ENCODE measurements at places on chromosomes 12 and 14. TPM values are rescaled to one million over a fixed set of nuclear protein-coding genes. Genes with fewer than 3 reads are reported as not detected.

DNA sequence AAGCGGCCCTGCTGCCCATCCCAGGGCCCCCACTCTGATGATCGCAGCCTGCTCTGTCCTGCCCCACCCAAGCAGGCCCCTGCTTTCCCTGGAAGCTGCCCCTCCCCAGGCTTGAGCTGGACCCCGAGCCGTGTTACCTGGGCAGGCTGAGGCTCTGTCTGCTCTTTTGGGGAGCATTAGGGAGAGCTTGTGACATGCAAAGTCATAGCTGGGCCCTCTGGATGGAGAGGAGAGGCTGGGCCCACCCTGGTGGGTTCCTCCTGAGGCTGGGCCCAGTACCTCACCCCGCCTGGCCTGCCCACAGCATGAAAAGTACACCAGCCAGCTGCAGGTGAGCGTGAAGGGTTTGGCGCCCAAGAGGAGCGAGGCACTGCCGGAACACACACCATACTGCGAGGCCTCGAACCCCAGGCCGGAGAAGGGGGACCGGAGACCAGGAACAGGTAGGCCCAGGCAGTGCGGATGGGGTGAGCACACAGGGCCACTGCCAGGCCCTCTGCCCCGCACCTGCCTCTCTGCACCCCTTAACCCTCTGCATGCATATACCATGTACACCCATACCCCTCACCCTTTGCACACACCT, 15.0 kb downstream of the CEP170B start:
- H3K4me1 ChIP-seq, result 0 out of 2 replicates have a peak, but pooled peaks cover 6% of the 10 kb centered on the region
- H3K4me3 ChIP-seq, result no peak overlapping the region
- 0 out of 2 replicates have a peak, but pooled peaks cover 2% of the 10 kb centered on the region for H3K36me3 ChIP-seq
- H3K27me3 ChIP-seq, result no peaks in the 10 kb centered on the region
- no peak overlapping the region for H3K27ac ChIP-seq

Gene KLRC3
- not detected for total RNA-seq

DNA sequence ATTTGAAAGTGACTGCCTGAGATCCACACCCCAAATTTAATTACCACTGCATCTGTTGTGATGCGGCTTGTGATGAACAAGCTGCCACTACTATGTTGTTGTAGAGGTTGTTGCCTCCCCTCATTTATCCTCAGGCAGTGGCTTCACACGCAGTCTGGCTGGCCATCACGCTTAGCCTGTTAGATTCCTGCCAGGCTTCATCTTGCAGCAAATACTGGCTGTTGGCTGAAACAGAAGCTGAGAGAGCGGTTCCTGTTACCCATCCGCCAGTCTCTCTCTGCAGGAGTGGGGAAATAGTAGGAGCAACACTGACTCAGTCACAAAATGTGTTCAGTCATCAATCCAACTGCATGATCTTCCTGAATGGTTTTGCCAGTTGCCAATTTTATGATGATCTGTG, 934.4 kb downstream of the FLRT2 start:
- H3K27ac ChIP-seq, result no peak overlapping the region
- H3K36me3 ChIP-seq, result no peaks in the 10 kb centered on the region
- DNase-seq, result no peak
- H3K4me1 ChIP-seq, result no peaks in the 10 kb centered on the region

GRCh38 chr14:104499784-104500760, 79.5 kb upstream of the C14orf180 start:
- H3K4me1 ChIP-seq, result no peaks in the 10 kb centered on the region
- H3K4me3 ChIP-seq, result no peak overlapping the region
- no peak for DNase-seq
- H3K36me3 ChIP-seq, result peaks cover 12% of the 10 kb centered on the region
- H3K27ac ChIP-seq, result no peak overlapping the region

DNA sequence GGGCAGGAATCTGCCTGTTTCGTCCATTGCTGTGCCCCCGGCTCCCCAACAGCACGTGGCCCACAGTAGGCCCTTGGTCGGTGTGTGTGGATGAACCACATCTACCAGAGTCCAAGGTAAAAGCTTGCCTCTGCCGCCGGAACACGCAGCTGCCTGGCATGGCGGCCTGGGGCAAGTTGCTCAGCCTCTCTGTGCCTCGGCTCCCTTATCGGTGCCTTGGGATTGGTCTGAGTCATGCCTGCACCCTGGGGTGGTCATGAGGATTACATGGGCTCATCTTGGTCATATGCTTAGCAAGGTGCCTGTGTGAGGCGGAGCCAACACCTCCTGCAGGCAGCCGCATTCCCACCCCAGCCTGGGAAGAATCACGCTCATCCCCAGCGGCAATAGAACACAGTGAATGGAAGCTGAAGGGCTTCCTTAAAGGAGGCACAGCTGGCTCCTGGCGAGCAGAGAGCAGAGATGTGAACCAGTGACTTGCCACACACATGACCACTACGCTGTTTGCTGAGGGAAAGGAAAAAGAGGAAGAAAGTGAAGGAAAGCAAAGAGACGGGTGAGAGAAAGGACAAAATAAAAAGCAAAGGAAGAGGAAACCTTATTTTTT, 5.5 kb upstream of the SCARB1 start:
- H3K4me3 ChIP-seq, result no peak overlapping the region
- DNase-seq, result peak; percentile 40
- H3K36me3 ChIP-seq, result no peaks in the 10 kb centered on the region
- peaks cover 14% of the 10 kb centered on the region for H3K4me1 ChIP-seq
- H3K27ac ChIP-seq, result peak overlapping the region; percentile 78

DNA sequence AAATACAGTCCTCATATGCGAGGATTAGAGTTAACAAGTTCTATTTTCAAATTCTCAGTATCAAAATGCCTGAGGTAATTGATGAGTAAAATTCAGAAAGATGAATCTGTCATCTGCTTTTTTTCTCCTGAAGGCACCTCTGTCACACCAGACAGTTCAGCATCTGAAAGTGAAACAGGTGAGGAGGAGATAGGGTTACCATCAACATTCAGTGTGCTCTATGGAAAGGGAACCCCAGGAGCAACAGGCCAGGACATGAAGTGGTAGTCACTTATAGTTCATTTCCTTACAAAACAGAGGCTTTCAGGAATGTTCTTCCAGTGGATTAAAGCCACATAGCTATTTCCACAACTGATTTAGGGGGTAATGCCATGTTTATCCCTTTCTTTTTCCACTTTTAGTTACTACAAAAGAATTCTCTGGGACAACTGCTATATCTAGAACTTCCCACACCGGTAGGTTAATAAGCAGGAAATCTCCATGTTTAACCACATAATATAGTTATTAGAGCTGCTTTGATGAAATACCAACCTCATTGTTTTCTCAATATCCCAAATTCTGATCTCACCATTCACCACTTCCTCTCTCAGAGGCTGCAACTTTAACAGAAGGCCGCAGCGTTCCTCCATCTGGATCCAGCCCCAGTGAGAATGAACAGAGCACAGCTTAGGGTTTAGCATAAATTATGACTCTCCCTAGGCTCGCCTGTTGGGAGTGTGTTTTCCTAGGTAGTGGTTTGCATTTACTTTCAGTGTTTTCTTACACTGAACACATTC, 177.0 kb upstream of the CNTN1 start:
- no peak overlapping the region for H3K4me3 ChIP-seq
- no peak overlapping the region for H3K27ac ChIP-seq
- peaks cover 21% of the 10 kb centered on the region for H3K4me1 ChIP-seq

Gene SOAT2
- not detected for total RNA-seq

GRCh38 chr12:1639538-1639937, 10.5 kb downstream of the WNT5B start:
- H3K27me3 ChIP-seq, result peaks cover 3% of the 10 kb centered on the region
- no peaks in the 10 kb centered on the region for H3K36me3 ChIP-seq
- no peak overlapping the region for H3K27ac ChIP-seq
- H3K4me1 ChIP-seq, result peaks cover 6% of the 10 kb centered on the region
- H3K4me3 ChIP-seq, result no peak overlapping the region

DNA sequence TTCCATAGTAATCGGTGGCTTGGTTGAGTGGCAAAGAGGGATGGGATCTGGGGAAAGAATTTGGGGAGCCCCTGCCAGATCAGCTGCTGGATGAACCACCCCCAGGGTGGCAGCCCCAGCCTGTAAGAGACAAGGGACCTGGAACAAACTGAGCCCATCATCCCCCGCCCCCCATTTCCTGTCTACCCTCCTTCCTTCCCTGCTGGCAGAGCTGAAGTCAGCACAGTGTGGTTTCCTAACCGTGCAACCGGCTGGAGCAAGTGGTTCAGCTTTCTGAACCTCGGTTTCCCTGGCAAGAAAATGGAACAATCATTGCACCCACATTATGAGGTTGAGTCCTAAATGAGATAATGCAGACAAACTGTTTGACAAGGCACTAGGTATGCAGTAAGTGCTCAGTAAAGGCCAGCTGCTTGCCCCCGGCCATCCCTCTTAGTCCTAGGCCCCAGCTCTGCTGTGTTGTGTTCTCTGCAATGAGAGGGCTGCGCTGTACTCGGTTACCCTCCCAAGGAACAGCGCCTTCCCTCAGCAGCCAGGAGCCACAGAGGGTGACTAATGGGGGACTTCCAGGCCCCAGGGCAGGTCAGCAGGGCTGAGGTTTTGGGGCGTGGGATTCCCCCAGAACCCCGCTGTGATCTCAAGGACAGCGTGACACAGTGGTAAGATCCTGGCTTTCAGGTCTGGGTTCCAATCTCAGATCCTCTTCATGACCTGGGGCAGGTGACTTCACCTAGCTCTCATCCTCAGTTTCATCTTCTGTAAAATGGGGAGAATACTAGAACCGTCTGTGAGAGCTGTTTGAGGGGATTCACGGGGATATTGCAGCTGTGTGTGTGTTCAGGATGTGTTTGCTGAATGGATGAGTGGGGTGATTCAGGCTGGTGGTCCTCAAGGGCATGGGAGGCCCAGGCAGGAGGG, 16.5 kb downstream of the SELPLG start:
- no peak overlapping the region for H3K4me3 ChIP-seq
- no peaks in the 10 kb centered on the region for H3K27me3 ChIP-seq
- H3K36me3 ChIP-seq, result no peaks in the 10 kb centered on the region
- peaks cover 41% of the 10 kb centered on the region for H3K4me1 ChIP-seq
- H3K27ac ChIP-seq, result peak overlapping the region; percentile 68

Gene CYP46A1
- total RNA-seq, result 0.57 TPM

DNA sequence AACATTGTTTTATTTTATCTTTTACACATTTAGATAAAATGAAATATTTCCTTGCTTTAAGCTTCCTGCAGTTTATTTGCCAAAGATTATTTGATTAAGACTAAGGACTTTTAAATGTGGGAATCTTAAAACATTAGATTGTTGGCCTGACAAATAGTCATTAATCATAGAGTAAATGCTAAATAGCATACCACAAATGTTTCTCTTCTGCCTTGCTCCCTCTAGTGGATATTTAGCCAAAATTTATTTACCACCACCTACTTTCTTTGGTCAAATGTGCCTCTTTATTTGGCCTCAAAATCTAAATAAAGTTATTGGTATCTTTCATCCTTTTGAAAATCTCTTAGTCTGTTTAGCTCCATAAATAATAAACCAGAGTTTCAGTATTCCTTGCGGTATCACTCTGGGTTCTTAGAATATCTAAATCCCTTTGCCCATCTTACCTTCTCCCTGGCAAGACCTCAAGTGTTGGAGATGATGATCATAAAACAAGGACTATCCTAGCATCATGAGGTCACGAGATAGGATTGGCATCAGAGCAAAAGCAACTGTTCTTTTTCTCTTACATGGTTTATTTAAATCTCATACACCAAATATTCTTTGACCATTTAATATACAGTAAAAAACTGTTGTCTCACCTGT, 150.6 kb upstream of the AEBP2 start:
- no peak for DNase-seq
- peaks cover 31% of the 10 kb centered on the region for H3K36me3 ChIP-seq
- no peaks in the 10 kb centered on the region for H3K27me3 ChIP-seq
- H3K4me1 ChIP-seq, result peaks cover 13% of the 10 kb centered on the region
- no peak overlapping the region for H3K4me3 ChIP-seq

GRCh38 chr12:89259821-89260220, 92.5 kb downstream of the DUSP6 start:
- H3K27ac ChIP-seq, result no peak overlapping the region
- DNase-seq, result no peak
- H3K4me1 ChIP-seq, result peaks cover 29% of the 10 kb centered on the region
- peaks cover 6% of the 10 kb centered on the region for H3K36me3 ChIP-seq
- peaks cover 4% of the 10 kb centered on the region for H3K27me3 ChIP-seq

- H3K27ac ChIP-seq, result no peak overlapping the region
- no peak overlapping the region for H3K4me3 ChIP-seq
- H3K36me3 ChIP-seq, result no peaks in the 10 kb centered on the region
- H3K4me1 ChIP-seq, result peaks cover 25% of the 10 kb centered on the region
- DNase-seq, result no peak
Measured at GRCh38 chr12:62774794-62775193, 160.2 kb downstream of the PPM1H start.

DNA sequence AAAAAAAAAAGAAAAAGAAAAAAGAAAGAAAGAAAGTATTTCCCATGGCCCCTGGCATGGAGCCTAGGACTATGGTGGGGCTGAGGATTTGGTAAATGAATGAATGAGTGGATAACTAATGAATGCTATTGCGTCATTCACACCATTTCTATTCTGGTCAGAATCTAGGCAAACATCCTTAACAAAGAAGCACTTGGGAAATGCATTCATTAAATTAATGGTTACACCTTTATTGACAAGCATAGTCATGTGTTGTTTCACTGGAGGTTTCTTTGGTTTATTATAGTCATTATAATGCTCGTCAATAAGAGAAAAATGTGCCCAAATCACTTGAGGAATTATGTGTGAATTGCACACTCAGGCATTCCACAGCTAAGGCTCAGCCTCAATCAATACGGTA, 13.6 kb upstream of the AQP2 start:
- no peak for DNase-seq
- no peak overlapping the region for H3K4me3 ChIP-seq
- H3K4me1 ChIP-seq, result peaks cover 10% of the 10 kb centered on the region
- no peak overlapping the region for H3K27ac ChIP-seq

- no peak for DNase-seq
- H3K27ac ChIP-seq, result no peak overlapping the region
- peaks cover 36% of the 10 kb centered on the region for H3K36me3 ChIP-seq
- H3K27me3 ChIP-seq, result no peaks in the 10 kb centered on the region
Measured at GRCh38 chr12:12520273-12520672, 42.4 kb downstream of the DUSP16 start.

- H3K4me1 ChIP-seq, result peaks cover 61% of the 10 kb centered on the region
- H3K36me3 ChIP-seq, result peaks cover 26% of the 10 kb centered on the region
- H3K27me3 ChIP-seq, result no peaks in the 10 kb centered on the region
- DNase-seq, result peak; percentile 72
- peak overlapping the region; percentile 98 for H3K27ac ChIP-seq
- H3K4me3 ChIP-seq, result peak overlapping the region; percentile 91
Measured at GRCh38 chr12:7787574-7788293, 1.5 kb upstream of the NANOG start.

- no peak for DNase-seq
- peak overlapping the region; percentile 68 for H3K27ac ChIP-seq
- H3K36me3 ChIP-seq, result no peaks in the 10 kb centered on the region
- H3K4me3 ChIP-seq, result no peak overlapping the region
- peaks cover 7% of the 10 kb centered on the region for H3K27me3 ChIP-seq
Measured at GRCh38 chr12:120588948-120589930, 8.0 kb upstream of the POP5 start.

All from WTC11 (cell line).